ENCODE measurements at places on chromosomes 4 and X. TPM values are rescaled to one million over a fixed set of nuclear protein-coding genes. Genes with fewer than 3 reads are reported as not detected.

NSUN7 gene
- total RNA-seq, result 0.28 TPM

UNC5C gene
- total RNA-seq, result not detected

DAPP1 gene
- total RNA-seq, result 37.9 TPM

PABPC4L gene
- total RNA-seq, result not detected

FAM9B gene
- total RNA-seq, result not detected

Measured in activated naive CD8-positive, alpha-beta T cell treated with anti-CD3 and anti-CD28 coated beads for 36 hours (primary cell).